Activated CD8-positive, alpha-beta memory T cell treated with anti-CD3 and anti-CD28 coated beads for 24 hours (primary cell): ENCODE measurements at places on chromosomes 7 and 10.

GRCh38 chr7:100604028-100604975 is 2.1 kb downstream of the PCOLCE start:
- peak; percentile 92 for DNase-seq

DNA sequence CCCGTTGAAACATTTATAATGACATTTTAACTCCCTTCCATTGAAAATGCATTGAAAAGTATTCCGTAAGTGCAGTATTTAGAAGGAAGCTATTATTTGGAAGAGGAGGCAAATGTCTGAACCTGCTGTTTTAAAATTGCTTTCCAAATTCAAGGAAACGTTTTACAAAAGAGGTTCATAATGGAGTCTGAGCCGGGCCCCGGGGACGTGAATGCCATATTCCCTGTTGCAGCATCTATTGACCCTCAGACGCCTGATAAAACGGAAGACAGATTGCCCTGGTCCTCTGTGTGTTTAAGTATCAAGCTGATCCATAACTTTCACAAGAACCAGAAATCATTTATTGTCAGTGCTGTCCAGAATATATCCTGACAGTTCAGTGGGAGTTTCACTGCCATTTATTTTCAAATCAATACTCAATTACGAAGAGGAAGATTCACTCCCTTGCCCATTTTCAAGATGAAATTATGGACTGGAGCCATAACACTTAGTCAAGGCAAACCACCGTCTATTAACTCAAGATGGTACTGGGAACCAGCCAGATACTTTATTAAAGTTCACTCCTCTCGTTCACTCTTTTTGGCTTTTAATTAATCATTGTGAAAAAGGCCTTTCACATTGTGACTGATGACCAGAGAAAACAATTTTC is 435.7 kb upstream of the PFKP start:
- no peak for DNase-seq

DNA sequence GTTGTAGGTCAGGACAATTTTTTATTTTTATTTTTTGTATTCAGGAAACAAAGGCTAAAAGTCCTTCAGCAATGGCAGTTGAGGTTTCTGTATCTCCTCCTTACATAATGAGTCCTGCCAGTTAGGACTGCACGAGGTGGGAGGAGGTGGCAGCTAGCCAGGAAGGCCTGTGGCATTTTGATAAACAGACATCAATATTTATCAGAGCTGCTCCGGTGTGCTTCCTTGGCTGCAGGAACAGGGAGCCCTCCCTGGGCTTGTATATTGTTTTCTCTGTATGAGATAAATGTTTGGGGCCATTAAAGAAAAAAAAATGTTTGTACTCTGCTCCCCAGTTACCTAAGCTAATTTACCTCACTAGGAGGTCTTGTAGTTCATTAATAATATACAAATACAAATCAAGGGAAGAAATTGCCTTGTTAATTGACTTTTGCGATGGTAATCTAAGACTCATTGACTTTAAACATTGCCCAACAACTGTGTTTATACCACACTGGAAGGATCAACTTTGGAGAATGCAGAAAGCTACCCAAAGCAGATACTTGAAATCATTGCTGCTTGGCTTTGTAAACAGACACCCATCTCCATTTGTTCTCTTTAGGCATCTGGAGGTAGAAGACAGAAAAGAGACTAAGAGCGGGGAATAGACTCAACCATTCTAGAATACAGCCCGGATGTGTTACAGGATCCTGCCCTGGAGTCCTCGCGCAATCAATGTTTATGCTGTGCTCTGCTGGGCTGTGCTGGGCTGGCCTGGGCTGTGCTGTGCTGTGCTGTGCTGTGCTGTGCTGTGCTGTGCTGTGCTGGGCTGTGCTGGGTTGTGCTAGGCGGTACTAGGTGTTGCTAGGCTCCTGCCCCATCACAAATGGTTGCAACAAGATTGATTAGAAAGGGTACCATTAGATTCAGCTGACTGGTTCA is 36.5 kb upstream of the PDZD8 start:
- DNase-seq: no peak

DNA sequence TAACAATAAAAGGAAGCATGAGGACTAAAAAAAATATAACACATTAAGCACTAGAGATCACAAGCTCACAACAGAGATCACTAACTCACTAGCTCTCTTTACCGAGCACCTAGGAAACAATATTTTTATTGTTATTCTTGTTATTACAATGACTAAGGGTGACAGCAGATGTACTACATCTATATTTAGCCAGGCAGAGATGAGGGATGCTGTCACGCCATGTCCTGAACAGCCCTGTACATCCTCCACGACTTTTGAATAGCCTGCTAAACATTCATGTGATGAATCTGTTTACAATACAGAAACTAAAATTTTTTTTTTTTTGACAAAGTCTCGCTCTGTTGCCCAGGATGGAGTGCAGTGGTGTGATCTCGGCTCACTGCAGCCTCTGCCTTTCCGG is 22.7 kb downstream of the FAM133B start:
- DNase-seq: no peak

GRCh38 chr7:88452646-88453045 is 146.0 kb upstream of the STEAP4 start:
- no peak for DNase-seq

DNA sequence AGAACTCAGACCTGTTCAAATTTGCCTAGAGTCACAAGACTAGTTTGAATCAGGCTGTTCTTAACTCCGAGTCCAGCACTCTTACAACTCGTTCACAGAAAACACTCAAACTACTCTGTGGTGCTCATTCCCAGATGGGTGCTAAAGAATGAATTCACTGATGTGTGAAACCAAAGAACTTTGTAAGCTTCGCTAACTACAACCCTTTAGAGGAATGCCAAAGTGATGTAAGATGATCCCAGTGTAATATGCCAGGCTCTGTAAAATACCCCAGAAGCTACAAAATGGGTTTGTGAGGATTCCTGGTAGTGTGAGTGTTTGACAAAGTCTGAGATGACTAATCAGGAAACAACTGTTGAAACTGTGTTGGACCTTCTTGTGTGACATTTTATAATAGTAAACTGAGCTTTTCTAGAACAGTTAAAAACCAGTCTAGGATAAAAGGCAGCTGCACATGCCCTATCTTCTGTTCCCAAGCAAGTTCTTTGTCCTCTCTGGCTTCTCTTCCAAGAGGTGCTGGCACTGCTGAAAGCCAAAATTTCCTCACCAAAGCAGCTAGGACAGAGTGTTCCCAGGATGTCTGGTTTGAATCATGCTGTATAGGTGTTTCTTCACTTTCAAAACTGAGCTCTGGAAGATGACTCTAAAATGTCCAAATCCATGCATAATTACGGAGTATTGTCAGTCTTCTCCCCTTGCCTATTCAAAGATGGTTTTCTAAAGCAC is 527.6 kb downstream of the SORCS1 start:
- no peak for DNase-seq

DNA sequence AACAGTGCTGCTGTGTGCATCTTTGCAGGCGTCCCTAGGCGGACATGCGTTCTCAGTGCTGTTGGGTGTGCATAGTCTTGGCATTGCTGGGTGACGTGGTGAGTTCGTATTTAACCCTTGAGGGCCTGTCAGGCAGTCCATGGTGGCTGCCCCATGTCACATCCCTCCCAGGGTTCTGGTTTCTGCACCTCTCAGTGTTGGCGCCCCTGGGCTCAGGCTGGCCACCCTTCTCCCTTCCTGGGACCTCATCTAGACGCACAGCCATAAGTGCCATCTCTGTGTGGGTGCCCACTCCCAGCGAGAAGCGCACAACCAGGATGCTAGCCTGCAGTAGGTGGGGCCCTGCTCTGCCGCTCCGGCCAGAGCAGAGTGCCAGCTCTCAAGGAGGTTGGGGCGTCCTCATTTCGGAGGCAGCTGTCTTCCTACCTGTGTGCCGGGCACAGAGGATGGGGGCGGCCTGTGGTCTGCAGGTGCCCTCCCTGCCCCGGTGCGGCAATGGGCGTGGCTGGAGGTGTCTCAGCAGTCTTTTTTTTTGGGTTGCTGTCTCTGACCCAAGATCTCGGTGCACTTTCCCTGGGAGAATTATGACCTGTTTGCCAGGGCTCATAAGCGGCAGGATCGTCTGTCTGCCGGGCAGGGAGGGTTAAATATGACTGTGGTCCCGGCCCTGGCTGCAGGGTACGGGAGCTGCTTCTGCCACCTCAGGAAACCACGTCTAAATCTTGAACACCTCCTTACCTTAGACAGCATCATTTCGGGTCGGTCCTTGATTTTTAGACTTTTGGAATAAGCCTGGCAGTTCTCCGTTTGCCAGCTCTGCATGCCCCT is 6.5 kb downstream of the INPP5A start:
- no peak for DNase-seq

GRCh38 chr10:114684084-114684821 is 26.2 kb upstream of the ABLIM1 start:
- no peak for DNase-seq

- DNase-seq: no peak
Observed at GRCh38 chr10:116287906-116288501, 15.0 kb upstream of the GFRA1 start.

- DNase-seq: no peak
Observed at GRCh38 chr10:132336919-132337407, 5.0 kb downstream of the LRRC27 start.

DNA sequence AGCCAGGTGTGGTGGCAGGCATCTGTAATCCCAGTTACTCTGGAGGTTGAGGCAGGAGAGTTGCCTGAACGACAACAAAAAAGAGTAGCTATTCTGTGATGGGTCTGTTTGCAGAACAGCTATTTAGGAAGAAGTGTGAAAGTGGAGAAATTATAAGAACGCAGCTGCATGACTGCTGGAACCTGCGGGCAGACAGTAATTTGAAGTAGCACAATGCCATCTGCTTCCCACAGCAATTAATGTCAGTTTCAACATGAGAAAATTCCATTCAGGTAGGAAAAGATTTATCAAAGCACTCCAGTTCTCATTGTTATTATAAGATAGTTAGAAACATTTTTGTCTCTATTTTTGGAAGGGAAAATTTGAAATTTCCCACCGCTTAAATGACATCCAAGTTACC is 21.5 kb downstream of the LAMB1 start:
- DNase-seq: no peak

DNA sequence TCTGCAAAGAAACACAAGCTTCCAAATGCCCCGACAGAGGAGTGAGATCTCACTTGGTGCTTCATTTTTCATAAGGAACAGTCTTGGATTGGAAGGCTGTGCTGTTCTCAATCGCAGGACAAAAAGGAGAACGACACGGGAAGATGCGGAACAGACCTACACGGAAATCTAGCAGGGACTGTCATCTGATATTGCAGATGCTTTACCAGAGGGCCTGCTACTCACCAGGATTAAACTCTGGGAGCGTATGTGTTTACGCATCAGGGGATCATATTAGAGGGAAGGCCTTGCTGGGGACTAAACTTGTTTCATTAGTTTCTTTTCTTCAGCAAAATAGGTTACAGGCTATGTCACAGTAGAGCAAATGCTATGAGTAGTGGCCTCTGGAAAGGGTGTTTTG is 82.8 kb upstream of the EEPD1 start:
- no peak for DNase-seq

GRCh38 chr7:111982133-111982532 is 224.1 kb downstream of the DOCK4 start:
- DNase-seq: no peak

GRCh38 chr10:58867683-58868082 is 308.8 kb upstream of the PHYHIPL start:
- no peak for DNase-seq
